CD14-positive monocyte (primary cell): ENCODE measurements at places on chromosomes 1 and 21. TPM values are rescaled to one million over a fixed set of nuclear protein-coding genes. Genes with fewer than 3 reads are reported as not detected.

USH2A gene
- polyA plus RNA-seq = not detected

ADAMTS5 gene
- 0.79 and 1.0 TPM in 2 replicates for polyA plus RNA-seq

TNFRSF9 gene
- polyA plus RNA-seq = 1.6 and 2.6 TPM in 2 replicates

DDAH1 gene
- not detected for polyA plus RNA-seq

RABGGTB gene
- polyA plus RNA-seq = 8.1 TPM

SPRR2E gene
- polyA plus RNA-seq = not detected

DNA sequence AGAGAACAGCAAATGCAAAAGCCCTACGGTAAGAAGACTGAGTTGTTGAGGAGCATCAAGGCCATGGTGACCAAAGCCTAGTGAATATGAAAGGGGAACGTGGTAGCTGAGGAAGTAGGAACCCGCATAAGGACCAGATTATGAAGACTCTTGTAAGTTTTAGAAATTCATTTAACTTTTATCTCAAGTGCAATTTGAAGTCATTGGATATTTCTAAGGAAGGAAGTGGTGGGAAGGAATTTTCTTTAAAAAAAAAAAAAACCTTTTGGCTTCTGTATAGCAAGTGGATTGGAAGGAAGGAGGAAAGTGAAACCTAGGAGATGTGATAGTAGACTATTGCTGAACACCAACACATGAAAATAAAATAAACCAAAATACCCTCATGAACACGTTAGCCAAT lies 119.0 kb downstream of the TNFSF18 start:
- DNase-seq = no peak
- H3K27ac ChIP-seq = no peak overlapping the region
- H3K27me3 ChIP-seq = no peaks in the 10 kb centered on the region
- no peaks in the 10 kb centered on the region for H3K36me3 ChIP-seq

DNA sequence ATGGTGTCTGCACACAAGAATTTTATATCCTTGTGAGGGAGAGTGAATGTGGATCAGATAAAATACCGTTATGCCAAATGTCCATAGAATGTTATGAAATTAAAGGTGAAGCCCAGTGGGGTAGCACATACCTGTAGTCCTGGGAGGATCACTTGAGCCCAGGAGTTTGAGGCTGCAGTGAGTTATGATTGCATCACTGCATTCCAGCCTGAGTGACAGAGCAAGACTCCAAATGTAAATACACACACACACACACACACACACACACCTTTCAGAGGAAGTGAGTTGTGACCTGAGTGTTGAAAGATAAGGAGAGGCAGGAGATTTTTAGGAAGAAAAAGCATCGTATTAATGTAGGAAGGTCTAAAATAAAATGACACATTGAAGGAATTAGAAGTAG lies 28.1 kb upstream of the ZYG11A start:
- H3K36me3 ChIP-seq = peaks cover 50% of the 10 kb centered on the region
- no peaks in the 10 kb centered on the region for H3K4me1 ChIP-seq
- H3K27ac ChIP-seq = no peak overlapping the region
- H3K4me3 ChIP-seq = no peak overlapping the region
- DNase-seq = no peak

DNA sequence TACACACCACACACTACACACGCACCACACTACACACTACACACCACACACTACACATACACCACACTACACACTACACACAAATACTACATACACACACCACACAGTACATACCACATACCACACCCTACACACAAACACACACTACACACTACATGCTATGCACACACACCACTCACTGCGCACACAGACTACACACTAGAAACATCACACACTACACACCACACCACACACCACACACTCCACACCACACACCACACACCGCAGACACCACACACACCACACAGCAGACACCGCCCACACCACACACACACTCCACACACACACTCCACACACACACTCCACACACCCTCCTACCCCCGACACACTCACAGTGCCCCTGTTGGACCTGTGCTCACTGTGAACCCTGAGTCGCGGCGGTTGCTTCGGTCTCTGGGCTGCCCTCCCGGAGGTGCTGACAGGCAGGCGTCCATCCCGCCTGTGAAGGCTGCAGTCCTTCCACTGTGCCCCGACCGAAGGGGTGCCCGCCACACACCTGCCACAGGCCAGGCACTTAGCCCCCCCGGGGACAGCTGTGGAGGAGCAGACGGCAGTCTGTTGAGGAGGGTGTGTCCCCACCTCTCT lies 21.4 kb downstream of the TFF3 start:
- H3K4me3 ChIP-seq = no peak overlapping the region
- H3K4me1 ChIP-seq = peaks cover 19% of the 10 kb centered on the region
- H3K27ac ChIP-seq = no peak overlapping the region
- no peaks in the 10 kb centered on the region for H3K36me3 ChIP-seq

DNA sequence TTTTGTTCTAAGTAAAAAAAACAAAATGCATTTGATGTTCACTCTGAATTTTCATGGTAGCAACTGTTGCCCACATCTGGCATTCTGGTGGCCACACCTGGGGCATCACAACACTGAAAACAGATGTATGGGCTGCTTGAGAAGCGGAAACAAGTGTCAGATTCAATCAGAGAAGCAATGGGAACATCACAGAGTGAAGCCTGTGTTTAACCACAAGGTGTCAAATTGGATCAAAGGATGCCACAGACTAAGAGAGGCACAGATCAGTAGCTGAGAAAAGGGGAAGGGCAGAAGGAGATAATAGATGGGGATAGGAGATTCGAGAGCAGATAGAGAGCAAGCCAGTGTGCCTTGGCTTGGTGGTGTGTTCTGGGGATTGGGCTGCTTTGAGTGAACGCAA lies 49.8 kb upstream of the MTF2 start:
- DNase-seq = no peak
- H3K27me3 ChIP-seq = no peaks in the 10 kb centered on the region
- no peak overlapping the region for H3K4me3 ChIP-seq
- no peaks in the 10 kb centered on the region for H3K36me3 ChIP-seq
- peak overlapping the region; percentile 17 for H3K27ac ChIP-seq
- H3K4me1 ChIP-seq = peaks cover 27% of the 10 kb centered on the region

DNA sequence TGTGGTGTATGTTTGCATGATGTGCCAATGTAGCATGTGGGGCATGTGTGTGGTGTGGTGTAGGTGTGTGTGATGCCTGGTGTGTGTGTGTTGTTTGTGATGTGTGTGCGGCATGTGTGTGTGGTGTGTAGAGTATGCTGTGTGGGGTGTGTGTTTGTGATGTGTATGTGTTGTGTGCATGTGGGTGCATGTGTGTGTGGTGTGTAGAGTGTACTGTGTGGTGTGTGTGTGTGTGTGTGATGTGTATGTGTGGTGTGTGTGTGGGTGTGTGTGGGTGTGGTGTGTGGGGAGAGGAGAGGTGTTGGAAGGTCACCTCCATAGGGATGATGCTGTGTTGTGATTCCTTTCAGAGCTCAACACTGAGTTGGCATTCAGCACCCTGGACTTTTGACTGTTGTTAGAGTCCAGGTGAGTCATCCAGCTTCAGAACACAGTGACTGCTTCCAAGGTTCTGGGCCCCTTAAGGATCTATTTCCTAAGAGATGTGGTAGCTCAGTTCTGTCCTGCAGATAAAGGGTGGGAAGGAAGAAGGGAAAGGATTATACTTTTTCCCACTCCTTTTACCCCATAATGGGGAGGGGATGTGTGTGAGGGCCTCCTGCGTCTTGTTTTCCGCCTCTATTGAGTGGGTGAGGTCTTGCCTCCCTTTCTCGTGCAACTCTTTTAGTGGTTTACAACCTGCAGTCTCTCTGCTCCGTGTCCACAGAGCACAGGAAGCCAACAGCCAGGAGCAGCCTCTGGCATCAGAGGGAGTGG lies 47.6 kb downstream of the RHOU start:
- no peaks in the 10 kb centered on the region for H3K27me3 ChIP-seq
- H3K4me3 ChIP-seq = no peak overlapping the region
- H3K27ac ChIP-seq = no peak overlapping the region
- H3K4me1 ChIP-seq = peaks cover 46% of the 10 kb centered on the region
- no peaks in the 10 kb centered on the region for H3K36me3 ChIP-seq

DNA sequence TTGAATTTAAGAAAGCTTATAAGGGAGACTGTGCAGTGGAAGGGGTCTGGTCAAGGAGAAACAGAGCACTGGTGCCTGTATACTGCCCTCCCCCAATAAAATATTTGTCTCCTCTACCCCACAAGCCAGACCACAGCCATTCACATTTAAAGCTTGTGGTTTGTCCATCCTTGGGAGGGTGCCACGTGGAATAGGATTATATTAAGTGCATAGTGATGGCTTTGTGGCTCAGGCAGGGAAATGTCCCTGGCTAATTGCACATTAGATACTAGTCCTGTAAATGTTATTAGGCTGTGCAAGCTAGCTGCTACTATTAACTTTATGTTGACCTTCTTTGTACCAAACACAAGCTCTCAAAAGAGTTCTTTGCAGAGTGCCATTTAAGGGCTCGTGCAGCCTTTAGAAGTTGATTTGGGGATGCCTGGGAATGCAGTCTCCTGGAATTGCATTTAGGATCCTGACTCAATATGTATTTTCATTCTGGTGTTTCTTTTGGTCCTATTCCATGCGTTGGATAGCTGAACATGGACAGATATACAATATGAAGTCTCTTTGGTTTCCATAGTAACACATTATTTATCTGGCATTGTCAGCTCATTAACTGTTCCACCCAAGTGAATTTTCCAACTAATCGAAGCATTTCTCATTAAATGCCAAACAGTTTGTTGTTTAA lies 210.6 kb downstream of the ROR1 start:
- no peaks in the 10 kb centered on the region for H3K36me3 ChIP-seq
- H3K27ac ChIP-seq = no peak overlapping the region
- H3K4me3 ChIP-seq = no peak overlapping the region
- DNase-seq = no peak
- H3K4me1 ChIP-seq = no peaks in the 10 kb centered on the region

GRCh38 chr1:169894424-169895145 lies 889 bp upstream of the SCYL3 start:
- H3K4me3 ChIP-seq = peak overlapping the region; percentile 89
- no peaks in the 10 kb centered on the region for H3K36me3 ChIP-seq
- peaks cover 38% of the 10 kb centered on the region for H3K4me1 ChIP-seq
- no peaks in the 10 kb centered on the region for H3K27me3 ChIP-seq
- peak overlapping the region; percentile 99 for H3K27ac ChIP-seq

DNA sequence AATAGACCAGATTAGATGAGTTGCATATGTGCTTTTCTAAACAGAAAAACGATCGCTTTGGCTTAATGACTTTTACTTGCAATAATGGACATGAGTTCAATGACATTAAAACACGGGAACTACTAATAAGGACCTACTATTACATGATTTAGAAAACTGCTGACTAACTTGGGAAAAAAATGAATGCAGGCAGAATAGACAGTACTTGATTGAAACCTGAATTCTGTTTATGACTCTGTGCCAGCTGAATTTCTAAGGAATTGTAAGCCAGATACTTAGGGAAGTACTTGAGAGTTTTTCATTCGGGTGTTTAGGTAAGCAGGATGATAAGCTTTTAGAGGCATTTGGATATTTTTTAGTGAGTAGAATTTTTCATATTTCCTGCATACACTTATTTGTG lies 12.0 kb downstream of the ADGRL2 start:
- no peak for DNase-seq
- H3K27ac ChIP-seq = no peak overlapping the region
- no peaks in the 10 kb centered on the region for H3K36me3 ChIP-seq
- H3K27me3 ChIP-seq = peaks cover 19% of the 10 kb centered on the region
- no peak overlapping the region for H3K4me3 ChIP-seq

DNA sequence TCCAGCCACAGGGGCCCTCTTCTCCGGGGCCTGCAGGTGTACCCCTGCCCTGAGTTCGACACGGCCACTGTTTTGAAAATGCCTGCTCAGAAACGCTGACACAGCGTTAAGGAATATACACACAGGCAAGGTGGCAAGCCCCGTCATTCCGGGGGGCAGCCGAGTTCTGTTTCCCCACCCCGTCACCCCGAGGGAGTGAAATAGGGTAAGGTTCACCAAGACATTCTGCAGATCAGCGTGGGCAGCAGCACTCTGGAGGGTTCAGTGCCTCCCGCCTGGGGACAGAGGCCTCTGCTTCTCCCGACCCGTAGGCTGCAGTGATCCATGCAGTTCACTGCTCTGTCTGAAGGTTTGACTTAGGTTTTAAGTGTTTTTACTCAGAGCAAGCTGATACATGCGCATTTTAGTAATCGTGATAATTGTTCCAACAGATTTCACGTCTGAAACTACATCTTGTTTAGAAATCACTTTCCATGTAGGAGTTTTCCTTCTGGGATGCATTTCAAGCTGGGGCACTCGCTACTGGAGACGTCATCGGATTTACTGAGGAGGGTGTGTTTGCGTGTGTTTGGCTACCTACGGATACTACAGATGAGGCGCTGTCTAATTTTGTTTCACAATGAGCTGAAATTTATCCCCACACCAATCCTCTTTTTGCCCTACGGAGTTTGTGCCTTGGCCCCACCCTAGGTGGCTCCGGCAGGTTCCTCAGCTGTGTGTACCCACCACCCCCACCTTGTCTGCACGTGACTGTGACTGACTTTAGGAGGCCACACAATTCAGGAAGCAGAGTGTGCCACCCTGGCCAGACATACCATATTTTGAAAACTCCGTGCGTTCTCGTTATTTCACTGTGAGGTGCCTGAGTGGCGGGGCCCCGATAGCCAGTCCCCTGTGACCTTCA lies 63.5 kb downstream of the AGPAT3 start:
- DNase-seq = no peak
- no peak overlapping the region for H3K4me3 ChIP-seq
- no peak overlapping the region for H3K27ac ChIP-seq

DNA sequence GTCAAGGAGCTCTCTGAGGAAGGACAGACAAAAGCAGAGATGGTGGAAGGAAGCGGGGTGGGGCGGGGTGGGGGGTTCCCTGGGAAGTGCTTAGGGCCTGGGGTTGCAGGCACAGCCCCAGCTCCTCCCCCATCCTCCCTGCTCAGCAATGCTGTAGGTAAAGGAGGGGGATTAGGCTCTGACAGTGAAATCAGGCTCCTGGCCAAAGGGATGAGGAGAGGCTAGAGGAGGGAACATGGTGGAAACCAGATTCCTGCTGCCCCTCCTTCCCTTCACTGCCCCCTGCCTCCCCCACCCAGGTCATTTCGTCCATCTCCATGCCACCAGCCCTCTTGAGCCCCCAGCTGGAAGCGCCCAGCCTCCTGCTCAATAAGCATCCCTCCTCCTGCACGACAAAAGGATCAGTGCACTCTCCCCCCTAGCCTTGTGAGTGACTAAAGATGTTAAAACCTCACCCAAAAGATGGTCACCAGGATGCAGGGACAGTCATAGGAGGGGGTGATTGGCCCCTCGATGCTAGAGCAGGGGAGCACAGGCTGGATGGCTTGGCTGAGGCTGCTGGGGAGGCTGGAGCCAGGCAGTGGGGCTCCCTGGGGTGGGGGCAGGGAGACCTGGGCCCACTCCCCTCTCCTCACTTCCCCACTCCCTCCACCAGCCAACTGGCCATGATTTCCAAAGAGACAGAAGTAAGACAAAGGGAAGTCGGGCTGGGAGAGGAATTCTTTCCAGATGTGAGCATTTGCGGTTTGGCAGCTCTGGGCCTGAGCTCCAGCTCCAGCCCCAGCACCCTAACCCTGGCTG lies 2.2 kb upstream of the CRABP2 start:
- no peak overlapping the region for H3K27ac ChIP-seq
- H3K4me3 ChIP-seq = no peak overlapping the region
- H3K27me3 ChIP-seq = peaks cover 60% of the 10 kb centered on the region
- no peaks in the 10 kb centered on the region for H3K36me3 ChIP-seq
- peaks cover 22% of the 10 kb centered on the region for H3K4me1 ChIP-seq
- no peak for DNase-seq

GRCh38 chr1:186326009-186326408 lies 49.0 kb downstream of the TPR start:
- H3K4me1 ChIP-seq = no peaks in the 10 kb centered on the region
- H3K4me3 ChIP-seq = no peak overlapping the region
- no peaks in the 10 kb centered on the region for H3K27me3 ChIP-seq
- H3K36me3 ChIP-seq = peaks cover 96% of the 10 kb centered on the region

- peak overlapping the region; percentile 27 for H3K27ac ChIP-seq
- no peaks in the 10 kb centered on the region for H3K27me3 ChIP-seq
- peaks cover 19% of the 10 kb centered on the region for H3K4me1 ChIP-seq
- peak overlapping the region; percentile 65 for H3K4me3 ChIP-seq
- H3K36me3 ChIP-seq = no peaks in the 10 kb centered on the region
Observed at GRCh38 chr1:244341455-244342450, 110.0 kb downstream of the ADSS2 start.
